CD8-positive, alpha-beta memory T cell (primary cell): ENCODE measurements at places on chromosomes 2 and 18. TPM values are rescaled to one million over a fixed set of nuclear protein-coding genes. Genes with fewer than 3 reads are reported as not detected.

The FAM228A gene
- total RNA-seq, result not detected

DNA sequence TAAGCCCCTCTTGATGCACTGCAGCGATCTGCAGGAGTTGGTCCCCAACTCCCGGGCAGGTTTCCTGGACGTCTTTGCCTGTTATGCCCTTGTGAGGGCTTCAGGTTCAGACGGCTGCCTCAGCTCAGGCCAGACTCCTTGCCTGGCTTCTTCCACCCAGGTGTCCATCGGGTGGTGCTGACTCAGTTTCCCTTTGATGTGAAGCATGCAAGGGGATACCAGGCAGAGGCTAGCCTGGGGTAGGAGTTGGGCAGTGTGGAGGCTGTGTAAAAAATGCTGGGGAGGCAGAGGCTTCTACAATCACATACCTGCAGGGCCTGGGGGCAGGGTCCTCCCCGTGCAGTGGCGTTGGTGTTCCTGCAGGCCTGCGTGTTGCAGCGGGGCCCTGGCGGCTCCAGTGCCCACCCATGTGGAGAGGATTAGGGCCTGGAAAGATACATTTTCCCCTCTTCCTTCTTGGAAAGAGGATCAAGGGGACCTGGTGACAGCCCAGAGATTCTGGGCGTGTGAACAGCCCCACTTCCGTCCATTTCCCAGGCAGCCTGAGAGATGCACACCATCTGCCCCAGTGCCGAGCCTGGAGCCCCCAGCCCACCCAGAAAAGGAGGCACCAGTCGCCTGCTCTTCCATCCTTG is 338.3 kb downstream of the DYSF start:
- H3K27me3 ChIP-seq, result no peaks in the 10 kb centered on the region
- DNase-seq, result no peak
- H3K4me1 ChIP-seq, result no peaks in the 10 kb centered on the region
- no peaks in the 10 kb centered on the region for H3K36me3 ChIP-seq
- no peak overlapping the region for H3K27ac ChIP-seq
- no peak overlapping the region for H3K4me3 ChIP-seq

GRCh38 chr18:74283646-74284045 is 8.1 kb downstream of the CYB5A start:
- no peak for DNase-seq
- H3K27me3 ChIP-seq, result no peaks in the 10 kb centered on the region
- H3K4me1 ChIP-seq, result peaks cover 10% of the 10 kb centered on the region
- H3K36me3 ChIP-seq, result no peaks in the 10 kb centered on the region
- H3K27ac ChIP-seq, result no peak overlapping the region

DNA sequence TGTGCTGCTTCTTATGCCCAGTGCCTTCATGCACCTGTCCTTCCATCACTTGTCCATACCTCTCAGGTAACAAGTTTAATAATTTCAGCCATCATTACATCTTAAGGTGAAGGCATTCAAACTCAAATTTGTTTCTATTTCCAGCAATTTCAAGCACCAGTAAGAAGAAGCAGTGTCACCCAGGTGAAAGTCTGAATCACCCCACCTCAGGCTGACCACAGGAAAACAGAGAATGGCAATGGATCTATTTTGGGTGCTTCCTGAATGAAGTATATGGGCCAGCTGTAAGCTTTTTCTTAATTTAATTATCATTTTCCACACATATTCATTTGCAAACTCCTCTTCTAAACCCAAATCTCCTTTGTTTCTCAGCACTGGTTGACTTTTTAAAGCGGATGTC is 372.7 kb upstream of the SOX11 start:
- DNase-seq, result no peak
- H3K27me3 ChIP-seq, result no peaks in the 10 kb centered on the region
- H3K36me3 ChIP-seq, result no peaks in the 10 kb centered on the region
- no peak overlapping the region for H3K27ac ChIP-seq
- H3K4me3 ChIP-seq, result no peak overlapping the region

The CD8B2 gene
- 3.6 TPM for total RNA-seq

The FSHR gene
- not detected for total RNA-seq

The NCKAP5 gene
- total RNA-seq, result not detected

The C2orf49 gene
- 19.4 TPM for total RNA-seq

The LCT gene
- total RNA-seq, result 0.29 TPM

The EFR3B gene
- 0.20 TPM for total RNA-seq

DNA sequence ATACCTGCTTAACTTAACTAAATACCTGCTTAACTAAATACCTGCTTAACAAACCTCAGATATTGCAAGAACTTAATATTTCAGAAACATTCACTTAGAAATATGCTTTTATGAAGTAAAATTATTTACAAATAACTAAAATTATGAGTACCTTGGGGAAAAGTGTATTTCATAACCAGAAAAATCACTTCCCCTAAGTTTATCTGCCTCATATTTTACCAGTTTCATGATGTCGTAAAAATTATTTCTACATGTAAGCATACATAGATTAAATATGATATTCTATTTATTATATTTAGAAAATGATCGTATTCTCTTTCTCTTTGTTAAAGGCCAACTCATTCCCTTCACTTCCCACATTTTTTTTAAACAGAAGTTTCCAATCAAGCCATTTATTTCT is 41.5 kb upstream of the DSC1 start:
- no peaks in the 10 kb centered on the region for H3K4me1 ChIP-seq
- no peak for DNase-seq
- no peaks in the 10 kb centered on the region for H3K36me3 ChIP-seq
- H3K4me3 ChIP-seq, result no peak overlapping the region
- no peaks in the 10 kb centered on the region for H3K27me3 ChIP-seq
- H3K27ac ChIP-seq, result no peak overlapping the region

The AQP12A gene
- not detected for total RNA-seq

The FAHD2B gene
- 21.5 TPM for total RNA-seq

The M1AP gene
- not detected for total RNA-seq

DNA sequence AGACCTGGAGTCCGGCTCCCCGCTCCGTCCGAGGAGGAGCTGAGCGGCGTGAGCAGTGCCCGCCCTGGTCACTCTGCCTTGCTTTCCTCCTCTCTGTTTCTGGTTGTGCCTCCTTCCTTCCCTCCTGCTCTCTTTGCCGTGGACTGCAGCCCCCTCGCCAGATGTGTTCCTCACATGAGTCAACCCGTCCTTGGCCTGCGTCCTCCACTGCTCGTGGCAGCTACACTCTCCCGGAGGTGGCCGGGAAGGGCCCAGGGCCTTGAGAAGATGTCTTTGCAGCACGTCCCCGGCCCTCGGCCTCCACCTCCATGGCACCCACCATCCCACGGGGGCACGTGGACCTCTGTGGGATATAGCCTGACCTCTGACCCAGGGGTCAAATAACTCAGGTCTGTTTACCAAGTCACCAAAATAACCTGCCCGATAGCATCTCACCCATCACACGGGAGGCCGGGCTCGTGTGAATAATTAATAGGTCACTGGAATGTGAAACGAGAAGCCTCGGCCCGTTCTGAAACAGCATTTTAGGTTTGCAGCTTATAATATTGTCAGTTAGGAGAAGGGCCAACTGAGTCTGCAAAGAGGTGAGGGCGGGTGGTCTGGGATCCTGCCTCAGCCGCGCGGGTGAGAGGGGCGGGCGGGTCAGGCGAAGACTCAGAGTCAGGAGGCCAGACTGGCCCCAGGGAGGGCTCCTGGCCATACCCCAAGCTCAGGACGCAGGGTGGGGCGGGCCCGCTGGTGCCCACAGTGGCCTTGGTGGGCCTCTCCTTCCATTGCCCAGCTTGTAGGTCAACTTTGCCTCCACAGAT is 42.6 kb downstream of the NFATC1 start:
- no peak overlapping the region for H3K4me3 ChIP-seq
- no peak overlapping the region for H3K27ac ChIP-seq
- DNase-seq, result no peak
- H3K27me3 ChIP-seq, result no peaks in the 10 kb centered on the region
- peaks cover 18% of the 10 kb centered on the region for H3K4me1 ChIP-seq

GRCh38 chr18:36187826-36188721 is 777 bp downstream of the MOCOS start:
- peak overlapping the region; percentile 29 for H3K27ac ChIP-seq
- H3K27me3 ChIP-seq, result no peaks in the 10 kb centered on the region
- peaks cover 7% of the 10 kb centered on the region for H3K4me1 ChIP-seq
- no peaks in the 10 kb centered on the region for H3K36me3 ChIP-seq

GRCh38 chr18:57980573-57981307 is 63.3 kb upstream of the NEDD4L start:
- H3K4me1 ChIP-seq, result no peaks in the 10 kb centered on the region
- no peaks in the 10 kb centered on the region for H3K27me3 ChIP-seq
- DNase-seq, result no peak

GRCh38 chr18:79356435-79356834 is 39.3 kb upstream of the NFATC1 start:
- H3K36me3 ChIP-seq, result peaks cover 11% of the 10 kb centered on the region
- no peaks in the 10 kb centered on the region for H3K4me1 ChIP-seq
- H3K4me3 ChIP-seq, result no peak overlapping the region
- H3K27ac ChIP-seq, result no peak overlapping the region

DNA sequence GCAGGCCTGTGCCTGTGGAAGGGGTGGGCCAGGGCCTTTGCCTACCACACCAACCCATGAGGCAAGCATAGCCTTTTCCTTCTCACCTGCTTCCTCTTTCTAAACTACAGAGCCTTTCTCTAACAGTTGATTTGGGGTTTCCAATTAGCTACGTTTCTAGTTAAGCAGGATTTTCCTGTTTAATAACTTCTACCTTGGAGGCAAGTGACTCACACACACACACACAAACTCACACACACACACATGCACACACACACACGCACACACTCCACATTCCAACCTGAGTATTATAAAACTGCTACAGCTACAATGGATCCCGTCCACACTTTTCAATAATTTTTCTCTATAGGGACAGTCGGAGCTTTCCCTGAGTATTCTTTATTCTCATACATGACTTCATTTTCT is 84.9 kb downstream of the SOX11 start:
- H3K27me3 ChIP-seq, result no peaks in the 10 kb centered on the region
- no peaks in the 10 kb centered on the region for H3K36me3 ChIP-seq
- H3K27ac ChIP-seq, result no peak overlapping the region
- DNase-seq, result no peak

DNA sequence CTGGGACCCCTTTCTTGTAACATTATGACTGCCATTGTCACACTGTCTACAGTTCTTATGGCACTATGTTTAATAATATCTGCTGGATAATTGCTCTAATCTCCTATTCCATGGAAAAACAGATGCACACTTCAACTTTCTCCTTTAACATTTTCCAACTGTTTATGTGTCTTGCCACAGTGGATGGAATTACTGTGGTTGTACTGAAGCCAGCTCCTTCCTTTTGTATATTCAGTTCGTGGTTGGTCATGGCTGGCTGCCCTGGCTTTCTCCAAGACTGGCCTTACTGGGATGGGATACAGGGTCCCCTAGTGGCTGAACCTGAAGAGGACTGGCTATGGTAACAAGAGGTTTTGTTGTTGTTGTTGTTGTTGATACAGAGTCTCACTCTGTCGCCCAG is 113.9 kb downstream of the SS18 start:
- H3K36me3 ChIP-seq, result no peaks in the 10 kb centered on the region
- no peak for DNase-seq
- no peak overlapping the region for H3K27ac ChIP-seq

- no peak overlapping the region for H3K27ac ChIP-seq
- H3K27me3 ChIP-seq, result no peaks in the 10 kb centered on the region
- no peaks in the 10 kb centered on the region for H3K4me1 ChIP-seq
- H3K36me3 ChIP-seq, result no peaks in the 10 kb centered on the region
- H3K4me3 ChIP-seq, result no peak overlapping the region
- no peak for DNase-seq
These were observed 5.1 kb upstream of the HNMT start for GRCh38 chr2:137959166-137959565.

DNA sequence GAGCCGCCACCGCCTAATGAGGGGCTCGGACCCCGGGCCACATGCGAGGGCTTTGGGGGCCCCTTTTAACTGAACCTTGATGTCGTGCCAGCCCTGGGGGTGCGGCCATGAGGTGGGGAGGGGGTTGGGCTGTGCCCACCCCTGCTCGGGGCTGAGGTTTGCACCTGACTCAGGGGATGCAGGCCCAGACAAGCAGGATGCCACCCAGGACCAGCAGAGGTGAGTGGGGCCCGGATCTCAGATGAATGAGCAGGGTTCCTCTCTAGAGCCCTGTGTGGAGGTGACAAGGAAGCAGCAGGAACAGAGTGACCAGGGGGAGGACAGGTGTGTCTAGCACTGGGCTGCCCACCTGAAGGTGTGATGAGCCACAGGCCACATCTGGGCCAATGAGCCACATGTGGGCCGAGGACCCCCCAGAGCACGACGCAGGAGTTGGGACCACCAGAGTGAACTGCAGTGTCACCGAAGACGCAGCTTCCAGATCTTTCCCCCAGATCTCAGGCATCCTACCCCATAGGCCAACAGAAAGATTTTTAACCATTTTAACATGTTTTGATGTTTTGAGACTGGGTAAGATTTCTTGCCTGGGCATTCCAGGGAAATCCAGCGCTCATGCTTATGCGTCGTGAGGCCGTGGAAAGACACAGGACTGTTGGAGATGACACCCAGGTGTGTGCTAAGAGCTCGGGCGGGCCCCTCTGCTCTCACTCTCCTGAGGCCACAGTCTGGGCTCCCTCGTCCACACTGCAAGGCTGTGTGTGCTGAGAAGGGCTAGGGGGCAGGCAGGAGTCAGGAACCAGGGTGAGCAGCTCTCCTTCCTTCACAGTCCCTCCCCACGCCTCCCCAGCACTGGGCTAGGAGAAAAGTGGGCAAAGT is 73.6 kb downstream of the DDX1 start:
- DNase-seq, result no peak
- no peaks in the 10 kb centered on the region for H3K4me1 ChIP-seq
- peaks cover 3% of the 10 kb centered on the region for H3K27me3 ChIP-seq
- no peaks in the 10 kb centered on the region for H3K36me3 ChIP-seq
- H3K27ac ChIP-seq, result no peak overlapping the region
- H3K4me3 ChIP-seq, result no peak overlapping the region

DNA sequence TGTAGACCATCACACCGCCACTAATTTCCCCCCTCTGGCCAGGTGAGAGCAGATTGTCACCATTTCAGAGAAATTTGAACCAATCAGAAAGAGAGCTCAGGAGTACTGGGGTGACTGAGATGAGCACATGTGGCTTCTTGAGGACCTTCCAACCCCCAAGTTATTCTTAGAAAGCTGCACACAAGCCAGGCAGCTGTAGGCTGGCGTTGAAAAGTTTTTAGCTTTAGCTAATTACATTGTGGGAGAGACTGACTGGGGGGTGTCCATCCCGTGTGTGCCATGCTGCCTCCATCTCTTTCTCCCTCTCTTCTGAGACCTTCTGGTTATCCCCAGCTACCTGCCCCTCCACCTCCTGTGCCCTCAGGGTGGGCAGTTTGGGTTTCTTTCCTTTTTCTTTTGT is 154.0 kb downstream of the AGAP1 start:
- no peak overlapping the region for H3K4me3 ChIP-seq

The TXNDC9 gene
- 32.9 TPM for total RNA-seq
